ENCODE measurements at places on chromosomes 12 and 14.

DNA sequence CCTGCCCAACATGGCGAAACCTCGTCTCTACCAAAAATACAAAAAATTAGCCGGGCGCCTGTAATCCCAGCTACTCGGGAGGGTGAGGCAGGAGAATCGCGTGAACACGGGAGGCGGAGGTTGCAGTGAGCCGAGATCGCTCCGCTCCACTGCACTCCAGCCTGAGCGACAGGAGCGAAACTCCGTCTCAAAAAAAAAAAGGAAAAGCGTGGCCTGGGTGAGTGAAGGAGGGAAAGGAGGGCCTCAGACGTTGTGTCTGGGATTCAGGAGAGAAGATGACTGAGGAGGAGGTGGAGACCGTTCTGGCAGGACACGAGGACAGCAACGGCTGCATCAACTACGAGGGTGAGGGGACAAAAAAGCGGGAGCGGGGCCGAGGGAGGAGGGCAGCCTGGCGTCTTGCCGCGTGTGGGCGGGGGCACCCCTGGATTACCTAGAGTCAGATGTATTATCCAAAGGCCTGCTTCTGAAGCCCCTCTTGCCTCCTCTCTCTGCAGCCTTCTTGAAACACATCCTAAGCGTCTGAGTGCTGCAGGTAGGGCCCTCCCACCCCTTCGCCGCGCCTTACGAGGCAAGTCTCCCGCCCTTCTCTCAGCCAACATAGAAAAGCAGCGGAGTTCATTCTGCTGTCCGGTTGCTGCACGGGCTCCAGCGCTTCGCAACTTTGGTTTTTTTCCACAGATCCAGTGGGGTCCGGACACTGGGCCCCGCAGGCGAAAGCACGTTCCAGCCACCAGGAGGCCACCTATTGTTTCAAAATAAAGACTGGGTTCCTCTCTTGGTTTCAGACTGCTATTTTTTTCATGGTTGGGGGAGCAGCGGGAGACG is 744 bp upstream of the MYL6 start:
- DNase-seq, result peak; percentile 71

GRCh38 chr12:79547735-79548609 is 142.8 kb downstream of the PAWR start:
- DNase-seq, result peak; percentile 37

- DNase-seq, result no peak
These were observed 69.3 kb downstream of the FBXO34 start for GRCh38 chr14:55340482-55340881.

GRCh38 chr14:67221248-67221981 is 19.8 kb upstream of the PALS1 start:
- no peak for DNase-seq

DNA sequence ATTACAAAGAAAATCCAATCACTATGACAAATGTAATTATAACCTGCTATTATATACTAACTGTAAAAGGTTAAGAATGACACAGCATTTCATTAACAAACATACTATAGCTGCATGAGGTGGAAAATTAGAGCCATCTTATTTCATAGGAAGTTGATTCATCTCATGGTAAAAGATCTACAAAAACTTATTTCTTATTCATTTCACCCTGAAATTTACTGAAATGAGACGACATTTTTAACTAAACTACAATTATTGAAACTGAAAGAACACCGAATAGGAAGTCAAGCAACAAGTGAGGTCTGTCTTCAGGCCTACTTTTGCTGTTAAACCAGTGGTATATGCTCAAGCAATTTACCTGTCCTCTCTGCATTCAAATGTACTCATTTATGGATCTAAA is 87.2 kb downstream of the CEP83 start:
- DNase-seq, result no peak

DNA sequence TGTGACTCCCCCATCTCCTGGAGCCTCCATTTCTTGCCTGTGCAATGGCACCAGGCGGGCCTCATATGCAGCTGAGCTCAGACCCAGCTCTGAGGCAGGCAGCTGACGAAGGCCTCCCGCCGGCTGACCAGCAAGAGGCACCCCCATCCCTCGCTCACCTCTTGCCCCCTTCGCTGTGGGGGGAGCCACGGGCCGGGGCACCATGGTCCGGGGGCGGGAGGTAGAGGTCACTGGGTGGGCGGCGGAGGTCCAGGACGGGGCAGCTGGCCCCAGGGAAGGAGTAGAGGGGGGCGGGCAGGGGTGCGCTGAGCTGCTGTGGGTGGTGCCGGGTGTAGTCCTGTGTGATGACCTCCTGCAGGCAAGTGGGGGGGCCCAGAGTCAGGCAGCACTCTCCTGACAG is 39.4 kb downstream of the RFLNA start:
- no peak for DNase-seq

DNA sequence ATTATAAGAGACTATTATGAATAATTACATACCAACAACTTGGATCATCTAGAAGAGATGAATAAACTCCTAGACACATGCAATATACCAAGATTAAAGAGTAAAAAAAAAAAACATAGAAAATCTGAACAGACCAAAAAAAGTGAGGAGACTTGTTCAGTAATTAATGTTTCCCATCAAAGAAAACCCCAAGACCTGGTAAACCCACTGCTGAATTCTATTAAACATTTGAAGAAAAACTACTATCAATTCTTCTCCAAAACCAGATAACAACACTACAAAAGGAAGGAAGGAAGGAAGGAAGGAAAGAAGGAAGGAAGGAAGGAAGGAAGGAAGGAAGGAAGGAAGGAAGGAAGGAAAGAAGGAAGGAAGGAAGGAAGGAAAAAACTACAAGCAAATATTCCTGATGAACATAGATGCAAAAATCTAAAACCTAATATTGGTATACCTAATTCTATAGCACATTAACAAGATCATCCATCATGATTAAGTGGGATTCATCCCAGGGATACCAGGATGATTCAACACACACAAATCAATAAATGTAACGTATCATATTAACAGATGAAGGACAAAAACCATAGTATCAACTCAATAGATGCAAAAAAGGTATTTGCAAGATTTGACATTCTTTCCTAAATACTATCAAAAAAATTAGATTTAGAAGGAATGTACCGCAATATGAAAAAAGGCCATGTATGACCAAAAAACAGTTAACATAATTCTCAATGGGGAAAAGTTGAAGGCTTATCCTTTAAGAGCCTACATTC is 445.5 kb downstream of the KCNH5 start:
- no peak for DNase-seq

- DNase-seq, result peak; percentile 40
These were observed 156.8 kb downstream of the KCNA5 start for GRCh38 chr12:5200278-5201087.

DNA sequence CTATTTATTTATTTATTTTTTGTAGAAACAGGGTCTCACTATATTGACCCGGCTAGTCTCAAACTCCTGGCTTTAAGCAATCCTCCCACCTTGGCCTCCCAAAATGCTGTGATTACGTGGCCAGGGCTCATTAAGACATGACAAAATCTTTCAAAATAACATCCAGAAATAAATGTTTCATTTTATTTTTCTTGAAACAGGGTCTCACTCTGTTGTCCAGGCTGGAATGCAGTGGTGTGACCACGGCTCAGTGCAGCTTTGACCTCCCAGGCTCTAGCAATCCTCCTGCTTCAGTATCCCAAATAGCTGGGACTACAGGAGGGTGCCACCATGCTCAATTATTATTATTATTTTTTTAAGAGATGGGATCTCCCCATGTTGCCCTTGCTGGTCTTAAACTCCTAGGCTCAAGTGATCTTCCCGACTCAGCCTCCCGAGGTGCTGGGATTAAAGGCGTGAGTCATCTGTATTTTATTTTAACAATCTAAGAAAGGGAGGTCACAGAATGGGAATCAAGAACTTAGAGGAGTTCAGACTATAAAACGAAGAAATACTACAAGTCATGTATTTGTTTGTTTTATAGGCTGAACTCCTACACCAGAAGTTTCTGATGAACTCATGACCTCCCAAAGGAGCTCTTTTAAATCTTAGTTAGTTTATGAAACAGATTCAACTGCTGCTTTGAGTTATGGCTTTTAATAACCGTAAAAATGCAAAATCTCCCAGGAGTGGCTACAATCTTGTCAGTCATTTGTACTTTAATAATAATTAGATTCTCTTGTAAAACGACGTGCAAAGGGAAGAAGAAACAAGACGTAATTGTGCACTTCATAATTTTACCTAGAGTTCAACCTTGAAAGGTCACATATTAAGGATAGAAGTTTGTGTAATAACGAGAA is 2.1 kb upstream of the TMEM263 start:
- DNase-seq, result no peak
